ENCODE measurements at places on chromosomes 2 and 18. TPM values are rescaled to one million over a fixed set of nuclear protein-coding genes. Genes with fewer than 3 reads are reported as not detected.

- DNase-seq, result no peak
- no peak overlapping the region for H3K4me3 ChIP-seq
- H3K36me3 ChIP-seq, result no peaks in the 10 kb centered on the region
Measured at GRCh38 chr2:200777275-200777674, 34.4 kb upstream of the BZW1 start.

DNA sequence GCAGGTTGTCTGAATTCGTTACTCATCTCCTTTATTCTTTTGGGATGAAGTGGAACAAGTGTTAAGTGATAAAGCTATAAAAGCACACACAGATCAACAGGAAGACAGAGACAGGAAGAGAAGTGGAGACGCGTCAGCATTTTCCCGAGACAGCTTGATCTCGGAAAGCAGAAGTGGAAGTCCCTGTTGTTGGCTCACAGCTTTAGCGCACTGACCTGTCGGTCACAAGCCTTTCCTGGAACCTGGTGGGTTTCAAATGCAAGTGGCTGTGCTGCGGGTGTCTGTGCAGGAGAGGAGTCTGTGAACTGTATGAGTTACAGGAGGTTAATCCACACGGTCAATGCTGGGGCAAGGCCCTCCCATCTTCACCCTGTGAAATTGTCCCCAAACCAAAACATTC, 116.6 kb upstream of the PELI1 start:
- H3K27me3 ChIP-seq, result no peaks in the 10 kb centered on the region
- peaks cover 10% of the 10 kb centered on the region for H3K4me1 ChIP-seq
- DNase-seq, result no peak
- no peak overlapping the region for H3K4me3 ChIP-seq
- peak overlapping the region; percentile 22 for H3K27ac ChIP-seq

DNA sequence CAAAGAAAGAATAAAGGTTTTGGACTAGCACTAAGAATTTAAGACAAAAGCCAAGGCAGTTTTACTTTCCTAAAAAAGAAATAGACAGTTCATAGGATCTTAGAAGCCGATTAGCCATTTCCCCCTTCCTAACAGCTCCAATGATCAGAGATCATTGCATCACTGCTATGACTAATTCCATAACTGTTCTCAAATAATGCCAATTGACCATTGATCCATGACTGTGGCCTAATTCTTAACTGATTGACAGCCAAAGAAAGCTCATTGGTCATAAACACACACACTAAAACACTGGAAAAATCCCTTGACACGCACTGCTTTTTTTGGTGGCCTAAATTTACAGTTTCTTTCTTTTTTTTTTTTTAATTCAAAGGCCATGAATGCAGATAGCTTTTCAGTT, 345.0 kb upstream of the ACVR2A start:
- H3K27me3 ChIP-seq, result no peaks in the 10 kb centered on the region
- no peak for DNase-seq
- no peak overlapping the region for H3K27ac ChIP-seq
- no peak overlapping the region for H3K4me3 ChIP-seq

- H3K27me3 ChIP-seq, result no peaks in the 10 kb centered on the region
- DNase-seq, result no peak
- no peak overlapping the region for H3K27ac ChIP-seq
- no peak overlapping the region for H3K4me3 ChIP-seq
Measured at GRCh38 chr18:63444580-63444979, 22.3 kb upstream of the VPS4B start.

DNA sequence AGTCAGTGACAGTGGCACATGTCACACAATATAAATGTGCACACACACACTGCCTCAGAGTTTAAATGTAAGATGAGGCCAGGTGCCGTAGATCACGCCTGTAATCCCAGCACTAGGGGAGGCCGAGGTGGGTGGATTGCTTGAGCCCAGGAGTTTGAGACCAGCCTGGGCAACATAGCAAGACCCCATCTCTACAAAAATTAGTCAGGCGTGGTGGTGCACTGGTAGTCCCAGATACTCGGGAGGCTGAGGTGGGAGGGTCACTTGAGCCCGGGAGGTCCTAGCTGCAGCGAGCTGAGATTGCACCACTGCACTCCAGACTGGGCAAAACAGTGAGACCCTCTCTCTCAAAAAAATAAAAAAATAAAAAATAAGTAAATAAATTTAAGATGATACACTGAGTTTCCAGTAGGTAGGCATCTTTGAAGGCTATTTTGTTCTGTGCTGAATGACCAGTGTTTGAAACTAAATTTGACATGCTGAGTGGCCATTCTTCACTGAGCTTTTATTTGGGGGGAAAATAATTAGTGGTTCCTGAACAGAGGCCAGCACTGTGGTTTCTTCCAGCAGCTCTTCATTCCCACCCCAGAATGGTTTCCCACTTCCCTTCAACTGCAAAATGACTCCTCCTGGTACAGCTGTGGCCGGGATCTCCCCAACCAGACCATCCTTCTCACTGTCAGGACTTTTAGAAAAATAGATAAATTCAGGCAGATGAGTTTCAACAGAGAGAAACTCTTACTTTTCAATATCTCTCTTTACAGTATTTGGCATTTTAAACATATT, 44.9 kb downstream of the PSMG2 start:
- no peaks in the 10 kb centered on the region for H3K4me1 ChIP-seq
- no peak for DNase-seq
- no peak overlapping the region for H3K4me3 ChIP-seq
- no peaks in the 10 kb centered on the region for H3K36me3 ChIP-seq
- H3K27ac ChIP-seq, result no peak overlapping the region

DNA sequence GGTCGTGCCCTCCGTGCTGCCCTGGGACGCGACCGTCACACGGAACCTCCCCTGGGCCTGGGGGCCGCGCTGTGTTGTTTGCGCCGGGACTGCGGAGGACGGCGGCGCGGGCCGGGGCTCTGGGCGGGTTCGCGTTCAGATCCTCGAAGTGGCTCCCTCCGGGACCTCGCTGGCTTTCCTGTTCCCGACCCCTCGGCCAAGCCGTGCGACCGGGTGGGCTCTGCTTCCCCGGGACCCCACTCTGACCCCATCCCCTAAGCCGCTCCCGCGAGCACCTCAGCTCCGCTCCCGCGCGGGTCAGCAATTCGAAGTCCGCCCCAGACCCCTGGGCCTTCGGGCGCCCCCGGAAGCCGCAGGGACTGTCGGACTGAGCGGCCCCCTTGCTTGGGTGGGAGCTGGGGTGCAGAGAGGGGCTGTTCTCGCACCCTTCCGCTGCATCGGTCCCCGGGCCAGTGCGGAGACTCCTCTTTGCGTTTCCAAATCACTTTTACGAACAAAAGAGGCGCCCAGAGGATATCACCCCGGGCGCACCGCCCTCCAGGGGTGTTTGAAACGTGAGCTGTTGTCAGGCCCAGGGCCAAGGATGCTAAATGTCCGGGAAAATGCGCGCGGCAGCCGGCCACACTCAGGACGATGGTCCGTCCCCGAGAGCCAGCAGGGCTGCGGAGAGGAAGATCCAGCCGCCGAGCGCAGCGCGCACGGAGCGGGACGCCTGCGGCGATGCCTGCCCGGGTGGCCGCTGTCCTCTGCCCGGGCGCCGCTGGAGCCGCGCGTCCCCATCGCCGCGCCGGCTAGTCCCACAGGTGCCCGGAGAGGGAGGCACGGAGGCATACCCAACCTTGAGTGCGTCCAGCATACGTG, 73.5 kb downstream of the ZCCHC2 start:
- H3K4me1 ChIP-seq, result peaks cover 9% of the 10 kb centered on the region
- no peaks in the 10 kb centered on the region for H3K27me3 ChIP-seq
- peak overlapping the region; percentile 39 for H3K4me3 ChIP-seq
- H3K27ac ChIP-seq, result no peak overlapping the region
- no peaks in the 10 kb centered on the region for H3K36me3 ChIP-seq
- DNase-seq, result peak; percentile 35

The SEH1L gene
- 12.2 TPM for polyA plus RNA-seq

- H3K27me3 ChIP-seq, result no peaks in the 10 kb centered on the region
- H3K36me3 ChIP-seq, result no peaks in the 10 kb centered on the region
- H3K27ac ChIP-seq, result no peak overlapping the region
Measured at GRCh38 chr2:10007435-10007834, 35.9 kb upstream of the KLF11 start.

Measured in liver (tissue), 10 donors.